Urinary bladder (tissue), 4 donors: ENCODE measurements at places on chromosomes 3 and 15.

GRCh38 chr3:134029256-134029733 lies 430 bp downstream of the SLCO2A1 start:
- DNase-seq = no peak

DNA sequence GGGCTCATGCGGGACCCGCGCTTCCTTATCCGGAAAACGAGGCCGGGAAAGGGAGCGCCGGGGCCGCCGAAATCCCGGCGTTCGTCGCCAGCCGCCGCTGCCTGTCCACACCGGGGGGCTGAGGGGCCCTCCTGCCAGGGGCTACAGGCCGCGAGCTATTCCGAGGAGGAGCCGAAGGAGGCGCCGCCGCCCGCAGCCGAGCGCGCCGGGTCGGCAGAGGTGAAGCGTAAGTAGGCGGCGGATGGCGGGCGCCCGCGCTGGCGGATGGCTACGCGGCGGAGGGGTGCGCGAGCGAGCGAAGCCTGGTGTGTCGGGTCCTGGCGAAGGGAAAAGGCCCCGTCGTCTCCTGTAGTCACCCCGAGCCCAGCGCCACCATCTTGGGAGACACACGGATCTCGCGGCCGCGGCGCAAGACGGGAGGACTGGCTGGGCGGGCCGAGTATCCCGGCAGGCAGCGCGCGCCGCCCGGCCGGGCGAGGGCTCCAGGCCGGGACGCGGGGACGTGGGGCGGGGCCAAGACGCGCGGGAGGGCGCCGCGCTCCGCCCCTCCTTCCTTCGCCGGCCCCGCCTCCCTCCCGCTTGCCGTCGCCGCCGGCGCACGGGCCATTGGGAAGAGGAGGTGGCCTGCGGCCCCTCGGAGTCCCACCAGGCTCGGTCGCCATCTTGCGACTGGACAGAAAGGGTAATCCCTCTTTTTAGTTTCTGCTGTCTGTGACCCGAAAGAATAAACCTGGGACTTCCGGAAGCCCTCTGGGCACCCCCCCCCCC lies at the start of gene UBE3A:
Gene UBE3A (minus strand): TSS at position 424 of the 768 bp plus-strand sequence. CDS start 29,917 bp downstream, outside the sequence.
- DNase-seq = peak; percentile 73

DNA sequence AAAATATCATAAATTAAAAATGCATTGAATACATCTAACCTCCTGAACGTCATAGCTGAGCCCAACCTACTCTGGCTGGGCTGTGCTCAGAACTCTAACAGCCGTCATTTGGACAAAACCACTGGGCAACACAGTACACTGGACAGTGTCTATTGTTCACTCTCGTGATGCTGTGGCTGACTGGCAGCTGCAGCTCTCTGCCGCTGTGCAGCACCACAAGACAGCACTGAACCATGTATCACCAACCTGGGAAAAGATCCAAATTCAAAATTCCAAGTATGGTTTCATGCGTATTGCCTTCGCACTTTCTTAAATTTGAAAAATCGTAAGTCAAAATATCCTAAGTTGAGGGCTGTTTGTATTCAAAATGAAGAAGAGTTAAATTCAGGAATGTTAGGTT lies 145.1 kb upstream of the CNTN4 start:
- DNase-seq = no peak

- DNase-seq = no peak
These were observed 5.0 kb upstream of the KPNA1 start for GRCh38 chr3:122519693-122520092.

DNA sequence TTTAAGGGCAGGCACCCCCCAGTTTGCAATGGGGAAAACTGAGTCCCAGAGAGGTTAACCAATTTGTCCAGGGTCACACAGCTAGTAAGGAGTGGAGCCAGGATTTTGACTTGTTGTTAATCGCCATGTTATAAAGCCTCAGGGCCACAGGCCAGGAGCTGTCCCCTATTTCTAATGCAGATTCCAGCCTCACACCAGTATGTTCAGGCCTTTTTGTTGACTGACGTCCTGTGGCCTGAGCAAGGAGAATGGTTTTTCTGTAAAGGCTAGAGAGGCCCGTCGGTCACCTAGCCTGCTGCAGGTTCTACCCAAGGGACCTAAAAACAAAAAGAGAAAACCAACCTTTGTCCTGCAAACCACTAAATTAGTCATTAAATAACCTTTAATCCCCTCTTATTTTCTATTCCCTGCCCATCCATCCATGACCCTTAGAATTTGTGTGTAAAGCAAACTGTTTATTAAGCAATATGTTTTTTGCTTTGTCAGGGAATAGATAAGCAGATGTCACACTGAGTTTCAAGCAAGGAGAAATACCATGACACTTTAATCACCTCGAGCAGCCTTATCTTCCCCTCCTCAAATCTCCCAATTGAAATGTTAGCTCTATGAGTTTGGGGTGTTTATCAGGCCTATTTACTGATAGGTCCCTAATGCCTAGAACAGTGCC lies 14.1 kb downstream of the ACOX2 start:
- no peak for DNase-seq

DNA sequence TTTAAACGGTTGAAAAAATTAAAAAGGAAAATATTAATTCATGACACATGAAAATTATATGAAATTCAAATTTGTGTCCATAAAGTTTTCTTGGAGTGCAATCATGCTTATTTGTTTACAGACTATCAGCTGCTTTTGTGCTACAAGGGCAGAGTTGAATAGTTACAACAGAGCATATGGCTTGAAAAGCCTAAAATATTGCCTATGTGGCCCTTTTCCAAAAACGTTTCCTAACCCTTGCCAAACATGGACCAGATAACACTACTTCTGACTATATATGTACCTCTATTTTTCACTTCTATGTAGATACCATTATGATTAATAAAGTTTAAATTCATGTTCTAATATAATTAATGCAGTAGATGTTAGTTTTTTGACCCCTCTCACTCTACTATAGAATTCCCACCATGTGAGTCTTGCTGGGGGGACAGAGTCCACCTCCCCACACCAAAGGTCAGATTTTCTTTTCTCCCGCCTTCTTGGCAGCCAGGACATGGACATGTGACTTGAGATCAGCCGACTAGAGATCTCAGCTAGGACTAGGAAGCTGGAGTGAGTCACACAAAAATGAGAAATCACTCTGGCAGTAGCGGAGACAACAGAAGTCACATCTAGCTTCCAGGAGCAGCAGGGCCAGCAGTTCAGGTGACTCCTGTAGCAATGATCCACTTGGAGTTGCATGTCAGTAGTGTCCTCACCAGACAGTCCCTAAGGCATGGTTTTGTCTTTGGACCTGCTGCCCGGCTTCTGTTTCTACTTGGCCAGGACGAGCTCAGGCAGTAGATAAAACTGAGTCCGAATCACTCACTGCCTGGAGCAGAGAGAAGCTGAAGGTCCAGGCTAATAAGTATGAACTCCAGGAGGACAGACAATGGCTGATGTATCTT lies 22.4 kb downstream of the CIAO2A start:
- no peak for DNase-seq

GRCh38 chr3:53084310-53085001 lies 38.6 kb upstream of the SFMBT1 start:
- no peak for DNase-seq

DNA sequence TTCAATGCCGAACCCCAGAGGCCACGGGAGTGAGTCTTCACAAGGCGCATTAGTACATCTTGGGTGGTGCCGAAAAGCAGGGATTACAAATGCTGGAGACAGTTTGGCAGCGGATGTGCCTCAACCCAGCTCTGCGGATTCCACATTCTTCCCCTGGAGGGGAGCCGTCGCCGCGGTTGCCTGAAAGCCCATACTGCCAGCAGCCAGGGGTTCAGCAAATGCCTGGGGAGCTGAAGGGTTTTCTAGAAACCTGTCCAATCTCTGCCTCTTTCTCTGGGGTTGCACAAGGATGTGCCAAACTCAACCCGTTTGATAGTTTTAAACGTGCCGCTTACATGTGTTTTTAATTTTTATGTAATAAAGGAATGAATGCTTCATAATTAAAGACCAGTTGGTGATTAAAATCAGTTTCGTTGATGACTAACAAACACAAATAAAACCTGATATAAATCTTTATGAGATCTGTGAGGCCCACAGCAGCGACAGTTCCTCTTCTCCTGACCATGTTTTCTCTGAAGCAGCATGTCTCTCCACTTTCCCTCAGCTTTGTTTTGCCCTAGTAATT lies 74.6 kb upstream of the LEKR1 start:
- DNase-seq = peak; percentile 56

- peak; percentile 17 for DNase-seq
These were observed 459.4 kb downstream of the GBE1 start for GRCh38 chr3:81302045-81302444.

DNA sequence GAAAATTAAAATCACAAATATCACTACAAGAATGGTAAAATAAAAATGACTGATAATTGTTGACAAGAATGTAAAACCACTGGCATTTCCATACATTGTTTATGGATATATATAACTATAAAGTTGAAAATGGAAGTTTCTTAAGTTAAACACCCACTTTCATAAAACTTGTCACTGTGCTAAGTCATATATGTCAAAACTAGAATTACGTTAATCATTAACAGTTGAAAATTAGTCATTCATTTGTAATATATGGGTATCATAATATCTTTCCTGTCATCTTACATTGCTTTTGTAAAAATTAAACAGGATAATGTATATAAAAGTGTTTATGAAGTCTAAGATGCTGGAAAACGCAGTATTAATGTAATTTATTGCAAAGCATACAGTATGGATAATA lies 1398.6 kb upstream of the ALCAM start:
- DNase-seq = no peak

DNA sequence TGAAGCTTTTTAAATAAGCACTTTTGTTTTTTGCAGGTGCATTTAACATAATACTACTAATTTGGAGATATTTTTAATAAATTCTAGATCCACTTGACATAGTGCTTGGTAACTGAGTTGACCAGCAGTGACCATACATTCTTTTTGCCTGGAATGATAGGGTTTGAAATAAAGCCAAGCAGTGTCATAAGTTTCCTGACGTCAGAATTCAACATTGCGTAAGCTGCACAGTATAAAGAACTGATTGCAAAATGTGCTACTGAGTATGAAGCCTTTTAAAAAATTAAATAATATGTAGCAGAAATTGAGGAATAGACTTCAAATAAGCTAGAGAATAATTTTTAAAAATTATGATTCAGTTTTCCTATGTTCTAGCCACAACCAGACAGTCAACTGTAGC lies 454.6 kb upstream of the ARPP21 start:
- DNase-seq = no peak

DNA sequence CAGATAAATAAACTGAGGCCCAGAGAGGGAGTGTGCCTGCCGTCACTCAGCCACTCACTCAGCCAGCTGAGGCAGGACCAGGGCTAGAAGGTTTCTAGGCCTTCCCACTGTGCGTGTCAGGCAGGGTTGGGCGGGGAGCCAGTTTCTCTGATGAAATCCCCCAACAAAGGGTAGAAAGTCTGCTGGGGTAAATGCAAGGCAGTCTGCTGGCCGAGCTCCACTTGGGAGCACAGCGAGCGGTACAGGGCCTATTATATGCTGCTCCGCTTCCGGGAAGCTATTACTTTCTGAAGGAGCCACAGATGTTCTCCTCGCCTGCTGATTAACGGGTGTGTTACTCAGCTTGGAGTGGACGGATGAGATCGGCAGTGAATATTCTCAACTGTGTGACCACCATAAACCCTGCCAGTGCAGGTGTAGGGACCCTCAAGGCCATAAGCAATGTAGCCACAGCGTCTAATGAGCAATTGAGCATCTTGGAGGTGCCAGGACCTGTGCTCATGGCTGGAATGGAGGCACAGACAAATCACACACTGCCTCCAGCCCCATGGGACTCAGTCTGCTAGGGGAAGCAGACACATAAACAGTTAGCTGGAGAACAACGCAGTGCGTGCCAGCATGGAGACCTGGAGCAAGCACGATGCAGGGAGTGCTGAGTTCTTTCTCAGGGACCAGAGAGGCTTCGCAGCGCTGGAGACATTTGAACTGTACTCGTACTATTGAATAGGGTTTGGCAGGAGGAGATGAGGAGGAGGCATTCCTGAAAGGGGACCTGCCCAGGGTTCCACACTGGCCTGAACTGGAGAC lies 42.1 kb downstream of the CORO2B start:
- no peak for DNase-seq

- no peak for DNase-seq
These were observed 680.6 kb upstream of the NECTIN3 start for GRCh38 chr3:110391042-110391441.

DNA sequence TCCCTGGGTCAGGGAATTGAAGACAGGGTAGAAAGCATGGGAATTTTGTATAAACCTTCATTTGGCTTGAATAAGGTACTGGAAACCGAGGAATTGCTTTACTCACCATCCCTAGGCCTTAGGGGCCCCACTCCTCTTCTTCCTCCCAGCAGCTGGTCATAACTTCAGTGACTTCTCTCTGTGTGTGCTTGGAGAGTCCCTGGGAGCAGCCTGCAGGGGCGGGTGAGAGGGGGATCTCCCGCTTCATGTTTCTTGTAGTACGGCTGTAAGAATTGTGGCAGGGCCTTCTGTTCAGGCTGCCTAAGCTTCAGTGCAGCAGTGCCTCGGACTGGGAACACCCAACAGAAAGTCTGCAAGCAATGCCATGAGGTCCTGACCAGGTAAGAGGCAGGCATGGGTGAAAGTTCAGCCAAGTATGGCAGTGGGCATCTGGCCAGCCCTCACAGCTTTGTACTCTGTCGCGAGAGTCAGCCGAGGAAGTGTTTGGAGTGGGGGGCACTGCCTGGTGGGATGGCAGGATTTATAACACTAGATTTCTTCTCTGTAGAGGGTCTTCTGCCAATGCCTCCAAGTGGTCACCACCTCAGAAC lies 1.7 kb upstream of the DNAJC17 start:
- no peak for DNase-seq
